Cardiac septum (tissue), 1 donor: ENCODE measurements at places on chromosomes 2 and 18.

GRCh38 chr2:31401580-31401979 is 13.0 kb downstream of the XDH start:
- no peak for DNase-seq

DNA sequence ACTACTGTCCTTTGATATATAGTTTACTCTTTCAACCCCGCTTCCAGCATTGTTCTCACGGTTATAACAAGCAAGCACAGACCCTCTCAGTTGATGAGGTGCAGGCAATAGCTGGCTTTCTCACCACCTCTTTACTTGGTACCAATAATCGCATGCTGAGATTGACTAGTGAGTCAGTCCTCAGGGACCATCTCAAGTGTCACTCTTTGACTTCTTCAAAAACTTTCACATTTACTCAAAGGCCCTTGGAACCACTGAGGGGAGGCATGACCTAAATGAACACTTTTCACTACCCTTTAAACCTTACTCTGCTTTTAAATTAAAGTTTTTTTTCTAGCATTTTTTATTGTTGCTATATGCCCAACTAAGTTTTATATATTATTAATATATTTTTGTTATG is 101.8 kb downstream of the DAW1 start:
- DNase-seq = no peak

DNA sequence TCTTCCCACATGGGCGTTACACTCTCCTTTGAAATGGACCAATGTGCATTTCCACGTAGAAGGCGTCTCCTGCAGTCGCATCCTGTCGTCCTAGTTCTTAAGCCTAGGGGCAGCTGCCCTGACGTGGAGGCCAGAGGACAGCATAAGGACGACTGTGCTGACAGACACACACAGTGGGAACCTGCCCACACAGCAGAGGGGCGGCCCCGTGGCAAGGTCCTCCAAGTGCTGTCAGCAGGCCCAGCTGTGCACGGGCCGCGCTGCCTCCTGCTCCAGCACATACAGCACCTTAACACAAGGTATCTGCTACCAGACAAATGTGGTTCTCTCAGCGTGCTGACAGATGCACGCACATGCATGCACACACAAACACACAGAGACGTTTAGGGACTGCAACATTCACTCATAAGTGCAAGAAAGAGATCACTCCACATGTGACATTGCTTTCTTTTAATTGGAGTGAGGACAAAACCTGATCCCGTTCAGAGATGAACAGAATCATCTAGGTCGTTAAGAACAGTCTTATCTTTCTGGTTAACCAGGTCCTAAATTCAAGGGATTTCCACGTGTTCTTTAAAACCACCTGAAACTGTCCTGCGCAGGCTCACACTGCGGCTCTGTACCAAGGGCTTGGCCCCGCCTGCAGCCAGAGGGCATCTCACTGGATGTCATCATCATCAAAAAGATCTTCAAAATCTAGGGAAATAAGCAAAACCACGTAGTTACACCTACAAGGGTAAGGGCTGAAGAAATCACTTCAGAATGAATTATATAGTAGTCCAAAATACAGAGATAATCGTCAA is 5.5 kb downstream of the COPS9 start:
- DNase-seq = peak; percentile 20

DNA sequence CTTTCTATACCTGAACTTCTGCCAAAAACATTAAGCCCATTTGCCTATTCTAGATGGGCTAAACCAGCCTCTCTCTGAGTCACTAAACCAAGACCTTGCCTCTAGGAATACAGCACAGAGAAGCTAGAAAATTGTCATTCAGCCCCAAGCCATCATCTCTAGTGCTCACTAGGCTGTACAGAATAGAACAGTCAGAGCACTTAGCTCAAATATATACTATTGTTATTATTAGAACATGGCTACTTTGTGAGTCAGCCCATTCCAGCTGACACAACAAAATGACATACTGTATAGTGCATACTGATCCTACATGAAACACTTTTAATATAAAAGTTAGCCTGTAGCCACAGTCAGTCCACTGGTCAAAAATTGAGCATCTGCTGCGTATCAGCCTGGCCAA is 418.8 kb downstream of the NRXN1 start:
- DNase-seq = no peak

DNA sequence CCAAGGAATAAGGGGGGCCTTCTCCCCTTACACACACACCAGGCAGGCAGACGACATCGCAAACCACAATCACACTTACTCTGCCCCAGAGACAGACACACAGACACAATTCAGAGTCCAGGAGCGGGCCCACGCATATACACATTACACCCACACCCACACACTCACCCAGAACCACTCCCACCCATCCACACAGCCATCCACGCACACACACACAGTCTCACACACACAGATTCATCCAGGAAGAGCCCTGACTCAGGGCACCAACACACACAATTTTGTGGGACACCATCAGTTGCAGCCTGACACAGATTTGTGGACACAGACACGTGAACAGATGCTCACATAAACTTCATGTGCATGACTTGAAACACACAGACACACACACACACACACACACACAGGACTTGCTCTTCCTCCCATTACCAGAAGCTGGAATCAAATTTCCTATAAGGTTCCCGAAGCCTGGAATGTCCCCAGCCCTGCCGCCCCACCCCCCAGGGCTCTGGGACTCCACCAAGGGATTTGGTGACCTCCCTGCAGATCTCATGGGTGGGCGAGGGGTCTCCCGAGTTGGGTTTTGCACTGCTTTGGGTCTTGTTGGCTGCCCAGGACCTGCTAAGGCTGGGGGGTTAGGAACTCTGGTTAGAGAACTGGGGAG is 23.5 kb downstream of the TNS1 start:
- peak; percentile 69 for DNase-seq

DNA sequence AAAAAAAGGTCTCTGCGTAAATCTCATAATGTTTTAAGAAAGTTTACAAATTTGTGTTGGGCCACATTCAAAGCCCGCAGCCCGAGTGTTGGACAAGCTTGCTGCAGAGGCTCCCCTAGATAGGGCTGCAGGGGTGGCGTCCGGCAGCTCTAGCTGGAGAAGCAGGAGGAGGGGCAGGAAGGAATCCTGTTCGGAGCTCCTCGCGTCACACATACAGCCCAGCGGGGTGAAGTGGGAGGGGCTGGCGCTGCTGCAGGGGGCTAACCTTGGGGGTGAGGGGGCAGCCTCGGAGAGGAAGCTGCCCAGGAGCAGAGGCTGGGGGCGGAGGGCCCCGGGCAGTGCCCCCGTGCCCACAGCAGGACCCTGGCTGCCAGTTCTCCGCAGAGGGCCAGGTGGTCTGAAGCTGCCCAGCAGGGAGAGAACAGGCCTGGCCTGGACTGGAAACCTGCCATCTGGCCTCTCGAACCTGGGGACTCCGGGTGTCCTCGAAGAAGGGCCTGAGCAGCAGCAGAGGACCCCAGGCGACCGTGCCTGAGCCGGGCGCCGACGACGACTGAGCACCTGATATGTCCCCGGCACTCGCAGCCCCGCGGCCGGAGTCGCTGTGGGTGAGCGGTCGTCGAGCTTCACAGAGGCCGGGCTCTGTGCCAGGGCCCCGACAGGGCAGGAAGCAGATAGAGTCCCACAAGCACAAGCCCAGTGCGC is 2.6 kb upstream of the GPR35 start:
- DNase-seq = peak; percentile 75

GRCh38 chr2:219245899-219246230 is 586 bp downstream of the STK16 start:
- no peak for DNase-seq

- DNase-seq = no peak
Observed at GRCh38 chr2:44918095-44918775, 23.3 kb upstream of the SIX3 start.

DNA sequence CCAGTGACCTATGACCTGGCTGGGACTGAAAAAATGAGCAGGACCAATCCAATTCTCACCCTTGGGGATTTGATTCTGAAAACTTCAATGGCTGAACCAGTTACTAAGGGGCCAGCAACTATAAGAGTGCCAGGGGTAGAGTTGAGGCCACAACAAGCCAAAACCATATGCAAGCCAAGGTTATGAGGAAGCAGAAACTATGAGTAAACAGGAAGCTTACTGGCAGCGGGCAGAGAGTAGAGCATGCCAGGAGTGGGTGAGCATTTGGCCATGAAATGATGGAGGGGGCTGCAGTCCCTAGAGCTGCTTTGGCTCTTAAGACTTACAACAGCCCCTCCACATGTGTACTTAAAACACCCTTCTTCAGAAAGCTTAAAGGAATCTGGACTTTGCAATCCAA is 82.4 kb downstream of the RBMS1 start:
- DNase-seq = no peak

DNA sequence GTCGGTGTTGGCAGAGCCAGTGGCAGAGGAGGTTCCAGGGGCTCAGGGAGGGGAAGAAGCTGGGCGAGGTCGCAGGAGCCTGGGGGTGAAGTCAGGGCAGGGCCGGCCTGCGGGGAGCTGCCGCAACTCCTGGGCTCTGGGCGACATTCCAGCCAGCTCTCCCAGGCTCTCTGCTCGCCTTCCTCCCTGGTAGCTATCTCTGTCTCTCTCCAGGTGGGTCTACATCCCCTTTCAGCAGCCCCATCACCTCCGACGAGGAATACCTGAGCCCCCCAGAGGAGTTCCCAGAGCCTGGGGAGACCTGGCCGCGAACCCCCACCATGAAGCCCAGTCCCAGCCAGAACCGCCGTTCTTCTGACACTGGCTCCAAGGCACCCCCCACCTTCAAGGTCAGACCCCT is 27.0 kb downstream of the SPEG start:
- no peak for DNase-seq

- no peak for DNase-seq
Observed at GRCh38 chr2:215771241-215771640, 242.1 kb downstream of the MREG start.

- DNase-seq = no peak
Observed at GRCh38 chr2:58762176-58762781, 521.2 kb upstream of the FANCL start.

GRCh38 chr2:215363039-215363438 is 51.2 kb downstream of the ATIC start:
- no peak for DNase-seq

- DNase-seq = no peak
Observed at GRCh38 chr2:192645811-192646598, 451.3 kb upstream of the TMEFF2 start.

DNA sequence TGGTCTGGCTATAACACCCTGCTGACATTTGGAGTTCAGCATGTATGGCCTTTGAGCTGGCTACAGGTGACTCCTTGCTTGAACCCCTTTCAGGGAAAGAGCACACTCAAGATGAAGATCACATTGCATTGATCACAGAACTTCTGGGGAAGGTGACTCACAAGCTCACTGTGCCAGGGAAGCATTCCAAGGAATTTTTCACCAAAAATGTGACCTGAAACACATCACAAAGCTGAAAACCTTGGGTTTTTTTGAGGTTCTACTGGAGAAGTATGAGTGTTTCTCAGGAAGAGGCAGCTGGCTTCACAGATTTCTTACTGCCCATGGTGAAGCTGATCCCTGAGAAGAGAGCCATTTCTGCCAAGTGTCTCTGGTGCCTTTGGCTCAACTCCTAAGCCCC is 879.0 kb downstream of the CBLN2 start:
- DNase-seq = no peak

DNA sequence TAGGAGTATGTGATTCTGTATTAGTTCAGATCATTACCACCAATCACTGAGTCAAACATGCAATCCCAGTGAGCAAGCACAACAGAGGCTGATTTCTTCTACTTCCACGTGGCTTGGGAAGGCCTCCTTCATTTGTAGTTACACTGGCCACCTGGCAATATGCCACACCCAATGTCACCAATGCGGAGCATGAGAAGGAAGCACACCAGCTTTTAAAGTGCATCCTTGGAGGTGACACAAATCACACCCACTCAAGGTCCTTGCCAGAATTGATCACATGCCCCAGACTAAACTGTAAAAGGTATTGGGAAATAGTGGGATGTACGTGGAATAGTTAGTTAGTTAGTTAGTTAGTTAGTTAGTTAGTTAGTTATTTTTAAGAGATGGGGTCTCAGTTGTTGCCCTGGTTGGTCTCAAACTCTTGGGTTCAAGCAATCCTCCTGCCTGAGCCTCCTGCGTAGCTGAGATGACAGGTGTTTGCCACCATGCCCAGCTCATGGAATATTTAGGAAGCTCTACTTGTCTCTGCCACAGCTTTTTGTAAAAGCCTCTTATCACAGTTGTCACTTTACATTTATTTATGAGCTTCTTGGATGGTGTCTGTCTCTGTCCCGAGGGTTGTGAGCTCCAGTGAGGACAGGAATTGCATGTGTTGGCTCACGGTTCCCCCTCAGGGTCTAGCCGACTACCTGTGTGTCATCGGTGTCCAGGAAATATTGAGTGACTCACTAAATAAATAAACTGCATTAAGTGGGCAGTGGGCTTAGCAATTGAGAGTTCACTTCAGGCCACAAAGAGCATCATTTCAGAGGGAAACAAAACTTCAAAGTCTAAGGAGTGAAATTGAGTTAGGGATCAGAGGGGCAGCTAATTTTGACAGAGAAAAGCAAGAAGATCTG is 28.1 kb upstream of the CAB39 start:
- peak; percentile 33 for DNase-seq

DNA sequence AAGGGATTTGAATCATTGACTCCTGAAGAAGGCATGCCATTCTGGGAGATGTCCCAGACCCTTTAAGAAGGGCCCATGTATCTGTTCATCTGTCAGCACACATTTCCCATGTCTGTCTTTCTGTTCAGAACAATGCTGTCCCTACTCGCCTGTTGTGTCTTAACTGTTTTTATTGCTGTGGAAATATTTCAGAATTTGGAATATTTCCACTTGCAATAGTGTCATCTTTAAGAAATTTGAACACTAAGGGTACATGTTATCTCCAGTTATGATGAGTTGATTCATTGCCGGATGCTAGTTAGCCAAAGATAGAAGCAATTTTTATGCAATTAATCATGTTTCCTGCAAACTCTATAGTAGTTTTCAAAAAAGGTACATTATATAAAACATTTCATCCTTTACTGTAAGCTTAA is 36.9 kb upstream of the NT5C1B start:
- no peak for DNase-seq

DNA sequence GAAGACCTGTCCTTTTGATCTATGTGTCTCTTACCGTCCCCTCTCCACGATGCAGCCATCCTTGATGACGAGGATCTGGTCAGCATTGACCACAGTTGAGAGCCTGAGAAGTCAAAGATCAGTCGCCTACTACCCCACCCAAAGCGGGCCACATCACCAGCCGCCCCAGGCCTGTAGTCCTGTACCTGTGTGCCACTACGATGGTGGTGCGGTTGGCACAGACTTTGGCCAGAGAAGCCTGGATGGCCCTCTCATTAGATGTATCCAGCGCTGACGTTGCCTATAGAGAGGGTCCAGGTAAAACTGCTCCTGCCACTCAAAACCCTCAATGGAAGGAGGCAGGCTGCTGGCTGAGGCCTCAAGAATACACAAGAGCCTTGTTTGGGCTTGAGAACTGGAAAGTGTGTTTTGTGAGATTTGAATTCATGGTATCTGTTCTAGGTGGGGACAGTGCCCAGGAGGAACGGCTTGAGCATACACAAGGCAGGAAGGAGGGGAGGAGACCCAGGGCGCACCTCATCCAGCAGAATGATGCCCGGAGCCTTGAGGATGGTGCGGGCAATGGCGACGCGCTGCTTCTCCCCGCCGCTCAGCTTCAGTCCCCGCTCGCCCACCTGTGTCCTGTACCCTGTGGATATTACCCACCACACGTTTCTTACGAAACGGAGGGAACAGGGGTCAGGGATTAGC is 3.8 kb downstream of the ZFAND2B start:
- no peak for DNase-seq
